Right kidney (tissue), 9 donors: ENCODE measurements at places on chromosomes 11 and 22.

GRCh38 chr11:119157063-119157462 is 8.2 kb downstream of the ABCG4 start:
- no peak for DNase-seq

DNA sequence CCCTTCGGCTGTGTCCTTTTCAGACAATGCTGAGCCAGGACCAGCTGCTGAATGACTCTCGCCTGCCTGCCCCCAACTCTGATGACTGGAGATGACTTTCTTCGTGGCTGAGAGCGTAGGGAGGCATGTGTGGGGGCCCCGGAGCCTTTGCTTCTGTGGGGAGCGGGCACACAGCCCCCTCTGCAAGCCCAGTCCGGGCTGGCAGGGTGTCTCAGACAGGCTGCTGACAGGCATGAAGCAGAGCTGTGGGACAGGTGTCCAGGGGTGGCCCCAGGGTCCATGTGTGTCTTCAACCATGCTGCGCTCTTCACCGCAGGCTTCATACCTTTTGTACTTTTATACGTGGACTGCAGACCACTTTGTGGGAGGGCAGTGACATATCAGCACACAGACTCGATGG is 16.6 kb downstream of the CYB5R2 start:
- DNase-seq, result no peak

DNA sequence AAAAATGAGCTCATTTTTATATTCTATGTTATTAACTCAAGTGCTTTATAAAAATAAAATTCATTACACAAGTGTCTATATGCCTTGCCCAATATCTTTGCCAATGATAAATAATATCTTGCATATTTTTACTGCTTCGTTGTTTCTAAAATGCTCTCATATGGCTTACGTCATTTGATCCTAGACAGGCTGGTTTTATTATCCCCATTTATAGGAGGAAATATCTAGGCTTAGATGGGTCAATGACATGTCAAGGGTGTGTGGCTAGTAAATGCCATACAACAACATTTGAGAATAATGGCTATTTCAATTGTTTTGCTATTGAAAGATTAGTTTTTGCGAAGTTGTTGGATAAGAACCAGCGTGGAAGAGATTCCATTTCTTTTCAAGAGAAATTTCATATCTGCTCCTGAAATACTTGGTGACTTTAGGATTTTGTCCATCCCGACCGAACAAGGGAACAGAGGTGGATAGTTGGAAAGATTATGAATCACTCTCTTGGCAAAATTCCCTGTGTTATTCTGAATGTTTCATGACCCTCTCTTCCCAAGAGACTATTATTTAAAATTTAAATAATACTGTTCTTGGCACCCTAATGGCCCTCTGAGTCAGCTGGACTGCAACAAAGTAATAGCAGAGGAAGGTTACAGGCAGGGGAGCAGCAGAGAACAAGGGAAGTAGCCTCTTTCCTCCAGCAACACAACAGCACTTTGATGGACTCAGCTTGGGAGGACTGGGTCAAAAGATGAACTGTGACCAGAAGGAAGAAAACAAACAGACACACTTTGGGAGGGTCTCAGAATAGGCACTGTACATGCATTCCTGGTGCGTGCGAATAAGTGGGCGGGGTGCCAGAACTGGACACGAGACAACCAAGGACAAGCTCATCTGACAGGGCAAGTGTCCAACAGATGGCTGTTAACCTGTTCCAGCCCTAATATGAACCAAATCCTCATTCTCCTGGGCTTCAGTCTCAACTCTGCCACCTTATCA is 94.5 kb downstream of the ME3 start:
- DNase-seq, result no peak

GRCh38 chr11:22787551-22788162 is 41.9 kb downstream of the SVIP start:
- DNase-seq, result peak; percentile 17

DNA sequence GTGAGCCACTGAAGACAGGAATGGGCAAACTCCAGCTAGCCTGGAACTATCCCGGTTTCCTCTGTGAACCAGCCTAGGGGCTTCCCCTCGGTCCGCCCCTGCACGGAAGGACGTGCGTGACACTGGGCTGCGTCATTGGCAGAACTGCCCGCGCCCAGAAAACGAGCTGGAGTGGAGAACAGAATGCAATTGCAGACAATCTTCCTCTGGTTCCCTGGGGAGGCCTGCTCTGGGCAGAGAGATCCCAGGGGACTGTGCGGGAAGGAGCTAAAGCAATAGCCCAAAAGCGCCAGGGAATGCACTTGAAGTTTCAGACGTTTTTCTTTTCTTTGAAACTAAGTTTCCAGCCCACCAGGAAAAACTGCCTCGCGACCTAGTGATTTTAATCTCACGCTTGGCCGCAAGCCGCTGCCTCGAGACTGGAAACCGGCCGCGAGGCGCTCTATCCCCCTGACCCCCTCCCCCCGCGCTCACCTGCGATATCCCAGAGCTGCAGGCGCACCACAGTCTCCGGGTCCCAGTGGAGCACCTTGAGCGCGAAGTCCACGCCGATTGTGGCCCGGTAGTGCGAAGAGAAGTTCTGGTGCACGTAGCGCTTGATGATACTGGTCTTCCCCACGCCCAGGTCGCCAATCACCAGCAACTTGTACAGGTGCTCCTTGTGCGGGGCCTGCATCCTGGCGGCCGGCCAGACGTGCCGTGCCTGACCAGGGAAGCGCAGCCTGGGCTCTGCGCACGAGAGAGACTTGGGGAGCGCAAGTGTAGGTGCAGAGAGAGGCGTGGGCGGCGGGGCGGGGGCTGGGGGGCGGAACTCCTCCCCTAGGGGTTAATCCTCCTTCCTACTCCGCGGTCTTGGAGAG is at the start of gene RAB38:
TSS of gene RAB38 (minus strand) at position 735 of the 860 bp plus-strand sequence. CDS start at position 676, 59 bp downstream.
- peak; percentile 88 for DNase-seq

DNA sequence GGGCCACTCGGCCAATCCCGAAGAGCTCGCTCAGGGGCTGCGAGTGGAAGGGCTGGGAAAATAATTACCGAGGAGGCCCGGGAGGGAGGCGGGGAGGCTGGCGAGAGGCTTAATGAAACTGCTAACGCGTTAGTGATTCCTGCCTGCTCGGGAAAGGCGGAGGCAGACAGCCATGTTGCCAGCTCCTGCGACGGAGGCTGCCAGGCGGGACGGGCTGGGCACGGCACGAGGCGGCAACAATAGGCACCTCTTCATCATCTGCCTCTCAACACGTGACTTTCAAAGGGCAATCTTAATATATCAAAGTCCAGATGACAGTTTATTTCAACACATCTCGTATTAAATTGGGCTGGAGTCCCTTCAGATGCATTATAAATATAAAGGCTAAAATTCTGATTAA is 68.0 kb upstream of the TCF20 start:
- DNase-seq, result no peak

- no peak for DNase-seq
Measured at GRCh38 chr11:20676658-20677057, 7.3 kb downstream of the NELL1 start.

DNA sequence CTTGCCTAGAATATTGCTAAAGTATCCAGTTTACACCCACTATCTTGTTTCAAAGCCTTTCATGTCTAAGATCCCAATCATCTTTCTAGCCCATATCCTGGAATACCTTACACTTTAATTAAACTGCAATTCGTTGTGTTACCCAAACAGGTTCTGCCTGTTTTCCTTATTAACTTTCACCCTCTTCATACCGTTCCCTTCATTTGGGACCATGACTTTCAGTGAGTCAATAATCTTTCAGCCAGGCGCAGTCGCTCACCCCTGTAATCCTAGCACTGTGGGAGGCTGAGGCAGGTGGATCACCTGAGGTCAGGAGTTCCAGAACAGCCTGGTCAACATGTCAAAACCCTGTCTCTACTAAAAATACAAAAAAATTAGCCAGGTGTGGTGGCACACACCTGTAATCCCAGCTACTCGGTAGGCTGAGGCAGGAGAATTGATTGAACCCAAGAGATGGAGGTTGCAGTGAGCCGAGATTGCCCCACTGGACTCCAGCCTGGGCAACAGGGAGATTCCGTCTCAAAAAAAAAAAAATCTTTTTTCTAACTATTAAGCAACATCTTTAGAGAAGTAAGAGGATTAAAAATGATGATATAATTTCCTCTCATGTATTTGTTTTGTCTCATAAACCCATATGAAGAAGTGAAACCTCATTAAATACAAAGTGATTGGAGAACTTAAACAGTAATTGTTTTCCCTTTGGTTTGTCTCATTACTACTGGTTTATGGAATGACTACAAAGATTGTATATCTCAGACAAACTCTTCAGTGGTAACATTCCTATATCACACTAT is 20.7 kb downstream of the DMC1 start:
- DNase-seq, result no peak

DNA sequence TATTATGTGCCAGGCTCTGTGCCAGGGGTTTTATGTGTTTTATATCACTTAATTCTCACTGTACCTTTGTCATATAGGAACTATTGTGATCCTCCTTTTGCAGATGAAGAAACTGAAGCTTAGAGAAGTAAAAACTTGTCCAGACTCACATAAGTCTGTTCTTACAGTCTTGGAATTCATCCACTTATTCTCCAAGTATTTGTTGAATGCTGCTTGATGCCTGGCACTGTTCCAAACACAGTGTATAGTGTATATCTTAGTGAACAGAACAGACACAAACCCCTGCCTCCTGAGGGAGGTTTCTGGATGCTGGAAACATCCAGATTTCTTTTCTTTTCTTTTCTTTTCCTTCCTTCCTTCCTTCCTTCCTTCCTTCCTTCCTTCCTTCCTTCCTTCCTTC is 29.0 kb upstream of the FGF3 start:
- DNase-seq, result no peak

- DNase-seq, result no peak
Measured at GRCh38 chr11:58629857-58630256, 7.4 kb downstream of the CNTF start.

DNA sequence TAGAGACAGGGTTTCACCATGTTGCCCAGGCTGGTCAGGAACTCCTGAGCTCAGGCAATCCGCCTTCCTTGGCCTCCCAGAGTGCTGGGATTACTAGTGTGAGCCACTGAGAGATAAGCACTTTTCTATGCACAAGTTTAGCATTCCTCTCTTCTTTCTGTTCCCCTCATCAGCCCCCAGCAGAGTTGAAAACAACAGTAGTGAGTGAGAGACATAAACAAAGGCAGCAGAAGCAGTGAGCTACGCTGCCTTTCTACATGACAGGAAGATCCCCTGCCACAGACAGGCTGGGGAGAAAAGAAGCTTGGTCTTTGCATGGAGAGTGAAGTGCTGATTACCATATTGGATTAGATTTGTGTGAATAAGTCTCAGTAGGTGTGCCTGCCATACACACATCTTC is 392.0 kb upstream of the KIRREL3 start:
- DNase-seq, result no peak

- DNase-seq, result no peak
Measured at GRCh38 chr11:110773442-110773841, 61.2 kb upstream of the ARHGAP20 start.

DNA sequence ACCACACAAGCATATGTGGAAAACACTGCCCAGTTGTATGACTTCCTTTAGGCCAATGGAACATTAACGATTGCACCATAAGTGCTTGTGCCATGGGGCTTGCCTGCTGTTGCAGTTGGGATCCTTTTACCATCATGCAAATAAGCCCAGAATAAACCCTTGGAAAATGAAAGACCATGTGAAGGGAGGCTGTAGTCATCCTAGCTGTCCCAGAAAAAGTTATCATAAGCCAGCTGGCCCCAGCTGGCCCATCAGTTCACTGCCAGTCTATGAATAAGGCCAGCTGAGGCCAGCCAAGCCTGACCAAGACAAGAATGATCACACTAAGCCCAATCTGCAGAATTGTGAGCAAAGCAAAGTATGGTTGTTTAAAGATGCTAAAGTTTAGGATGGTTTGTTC is 253.9 kb upstream of the ARHGAP20 start:
- no peak for DNase-seq

GRCh38 chr22:49567899-49568750 is 259.5 kb downstream of the BRD1 start:
- DNase-seq, result no peak

- DNase-seq, result no peak
Measured at GRCh38 chr22:19553201-19553600, 29.0 kb upstream of the CLDN5 start.

GRCh38 chr11:70877151-70877550 is 375.2 kb downstream of the SHANK2 start:
- no peak for DNase-seq

DNA sequence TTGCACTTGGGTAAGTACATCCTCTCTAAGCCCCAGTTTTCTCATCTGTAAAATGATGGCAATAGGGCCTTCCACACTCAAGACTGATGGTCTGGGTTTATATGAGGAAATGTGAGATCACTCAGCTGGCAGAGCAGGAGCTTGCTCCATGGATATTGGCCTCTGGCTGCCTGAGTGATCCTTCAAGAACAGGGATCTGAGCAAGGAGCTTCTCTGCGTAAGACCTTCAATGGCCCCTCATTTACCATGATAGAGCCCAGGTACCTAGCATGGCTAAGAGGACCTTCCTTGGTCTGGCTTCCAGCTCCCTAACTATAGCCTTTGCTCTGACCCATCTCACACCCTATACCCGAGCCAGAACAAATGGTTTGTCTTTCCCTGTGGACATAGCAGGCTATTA is 5.5 kb downstream of the ROBO4 start:
- DNase-seq, result no peak
